Skeletal muscle cell (primary cell): ENCODE measurements at places on chromosomes 2 and 18.

DNA sequence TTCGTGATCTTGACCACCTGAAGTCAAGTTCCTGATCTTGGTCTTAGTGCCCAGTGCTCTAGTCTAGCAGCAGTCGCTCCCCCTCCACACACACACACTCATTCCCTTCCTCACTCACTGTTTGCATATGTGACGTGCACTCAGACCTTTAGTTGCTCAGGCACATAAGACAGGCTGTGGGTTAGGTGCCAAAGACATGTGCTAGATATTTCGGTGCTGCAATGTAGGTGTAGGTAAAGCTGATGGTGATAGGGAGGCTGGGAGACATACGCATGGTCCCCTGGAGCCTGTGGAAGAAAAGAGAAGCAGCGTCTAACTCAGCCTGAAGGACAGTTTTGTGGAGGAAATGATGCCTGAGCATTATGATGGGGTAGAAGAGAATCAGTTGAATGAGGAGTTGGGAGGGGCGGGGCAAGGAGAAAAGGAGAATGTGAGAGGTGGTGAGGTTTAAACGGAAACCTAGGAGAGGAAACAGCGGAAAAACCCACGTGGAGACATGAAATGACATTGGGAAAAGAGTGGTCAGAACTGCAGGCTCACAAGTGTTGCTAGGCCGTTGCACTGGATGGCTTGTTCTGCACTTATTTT lies 3.8 kb downstream of the TTC39C start:
- no peak for DNase-seq

- no peak for DNase-seq
Observed at GRCh38 chr2:150357770-150358467, 129.5 kb downstream of the RND3 start.

DNA sequence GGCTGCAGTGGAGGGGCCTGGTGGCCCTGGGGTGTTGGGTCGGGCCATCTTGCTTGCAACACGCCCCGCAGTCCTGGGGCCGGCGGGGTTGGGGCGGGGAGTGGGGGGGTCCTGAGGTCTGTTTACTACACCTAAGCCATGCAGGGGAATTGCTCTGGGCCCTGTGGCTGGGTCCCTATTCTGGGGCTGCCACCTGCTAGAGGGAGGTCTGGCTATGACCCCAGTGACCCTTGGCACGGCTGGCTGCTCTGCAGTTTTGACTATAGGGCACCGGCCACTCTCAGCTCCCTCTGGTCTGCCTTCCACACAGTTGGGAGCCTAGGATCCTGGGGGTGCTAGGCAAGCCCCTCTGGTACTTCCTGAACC lies 170.6 kb upstream of the GLI2 start:
- no peak for DNase-seq

DNA sequence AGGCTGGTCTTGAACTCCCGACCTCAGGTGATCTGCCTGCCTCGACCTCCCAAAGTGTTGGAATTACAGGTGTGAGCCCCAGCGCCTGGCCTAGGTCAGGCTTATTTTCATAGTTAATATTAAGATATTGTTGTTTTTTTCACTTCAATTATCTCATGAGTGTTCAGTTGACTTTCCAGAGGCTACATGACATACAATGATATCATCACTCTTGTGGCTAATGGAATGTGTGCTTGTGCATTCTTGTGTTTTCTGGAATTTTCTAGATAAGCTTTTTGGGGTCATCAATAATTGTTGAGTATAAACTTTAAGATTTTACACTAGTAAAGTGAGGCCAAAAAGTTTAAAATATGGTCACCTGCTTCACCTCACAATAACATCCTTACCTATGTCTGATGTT lies 180.9 kb downstream of the FIGN start:
- no peak for DNase-seq

DNA sequence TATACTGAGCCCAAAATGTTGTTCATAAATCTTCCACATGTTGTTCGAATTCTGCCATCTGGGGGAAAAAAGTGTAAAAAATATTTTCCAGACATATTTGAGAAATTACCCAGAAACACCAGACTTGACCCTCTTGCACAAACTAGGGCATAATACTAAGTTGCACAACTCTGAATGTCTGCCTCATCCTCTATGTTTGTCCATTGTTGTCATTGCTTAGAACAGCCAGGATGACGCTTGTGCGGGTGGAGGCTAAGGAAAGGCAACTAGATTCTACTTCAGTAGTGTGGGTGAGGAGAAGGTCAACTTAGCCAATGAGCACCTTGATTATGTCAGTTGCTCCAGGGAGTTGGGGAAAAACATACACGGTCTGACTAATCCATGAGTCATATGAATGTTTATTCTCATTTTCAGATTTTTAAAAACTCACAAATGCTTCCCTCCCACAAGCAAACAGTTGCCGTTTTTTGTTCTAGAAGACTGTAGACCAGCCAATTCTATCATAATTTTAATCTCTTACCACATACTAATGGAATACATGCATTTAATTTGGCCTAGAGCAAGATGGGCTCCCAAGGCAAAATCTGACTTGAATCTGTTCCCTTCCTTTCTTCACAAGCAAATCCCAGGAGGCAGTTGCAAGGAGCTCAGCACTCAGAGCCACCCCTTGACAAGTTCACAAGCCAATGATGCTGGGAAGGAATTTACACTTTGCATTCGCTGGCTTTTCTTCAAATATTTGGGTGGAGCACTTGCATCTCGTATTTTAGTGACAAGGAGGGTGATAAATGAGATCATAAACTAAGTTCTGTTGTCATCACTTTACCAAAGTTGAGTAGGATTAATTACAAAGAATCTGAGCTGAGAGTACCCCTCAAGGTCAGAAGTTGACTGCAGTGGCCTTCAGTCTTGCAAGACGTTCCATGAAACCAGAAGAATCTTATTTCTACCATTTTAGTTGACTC lies 163.2 kb upstream of the TWIST2 start:
- DNase-seq, result peak; percentile 99

DNA sequence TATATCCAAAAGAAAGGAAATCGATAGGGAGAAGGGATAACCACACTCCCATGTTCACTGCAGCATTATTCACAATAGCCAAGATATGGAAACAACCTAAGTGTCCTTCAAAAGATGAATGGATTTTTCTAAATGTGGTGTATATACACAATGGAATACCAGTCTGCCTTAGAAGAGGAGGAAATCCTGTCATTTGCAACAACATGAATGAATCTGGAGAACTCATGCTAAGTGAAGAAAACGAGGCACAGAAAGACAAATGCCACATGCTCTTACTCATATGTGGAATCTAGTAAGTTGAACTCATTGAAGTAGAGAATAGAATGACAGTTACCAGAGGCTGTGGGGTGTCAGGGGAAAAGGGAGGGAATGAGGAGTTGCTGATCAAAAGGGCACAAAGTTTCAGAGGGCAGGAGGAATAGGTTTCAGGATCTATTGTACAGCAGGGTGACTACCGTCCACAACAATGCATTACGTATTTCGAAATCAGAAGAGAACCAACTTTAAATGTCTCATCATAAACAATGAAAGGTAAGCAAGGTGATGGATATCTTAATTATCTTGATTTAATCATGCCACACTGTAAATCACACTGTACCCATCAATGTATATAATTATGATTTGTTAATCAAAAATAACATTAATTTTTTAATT lies 46.1 kb downstream of the SIGLEC15 start:
- no peak for DNase-seq

DNA sequence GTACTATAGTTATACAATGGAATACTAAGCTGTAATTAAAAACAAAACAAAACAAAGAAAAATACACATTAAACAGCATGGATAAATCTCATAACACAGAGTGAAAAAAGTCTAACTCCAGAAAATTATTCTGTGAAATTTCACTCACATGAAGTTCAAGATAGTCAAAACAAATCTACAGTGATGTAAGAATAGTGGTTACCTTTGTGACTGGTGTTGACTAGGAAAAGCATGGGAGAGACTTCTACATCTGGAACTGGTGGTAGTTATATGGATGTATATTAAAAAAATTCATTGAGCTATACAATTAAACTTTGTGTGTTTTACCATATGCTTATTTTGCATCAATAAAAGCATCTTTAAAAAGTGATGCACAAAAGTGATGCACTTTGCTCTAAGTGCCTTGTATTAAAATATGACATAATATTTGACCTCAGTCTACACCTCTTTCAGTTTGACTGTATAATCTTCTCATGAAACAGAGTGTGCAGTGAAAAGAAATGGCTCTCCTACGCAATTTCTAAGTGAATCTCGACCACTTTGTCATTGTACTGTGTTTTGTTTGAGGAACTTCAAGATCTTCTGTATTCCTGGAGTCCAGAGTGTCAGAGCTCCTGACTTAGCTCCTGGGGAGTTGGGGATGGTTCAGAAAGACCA lies 28.0 kb downstream of the STAT4 start:
- no peak for DNase-seq

GRCh38 chr2:239598011-239598731 lies 197.4 kb upstream of the HDAC4 start:
- no peak for DNase-seq

DNA sequence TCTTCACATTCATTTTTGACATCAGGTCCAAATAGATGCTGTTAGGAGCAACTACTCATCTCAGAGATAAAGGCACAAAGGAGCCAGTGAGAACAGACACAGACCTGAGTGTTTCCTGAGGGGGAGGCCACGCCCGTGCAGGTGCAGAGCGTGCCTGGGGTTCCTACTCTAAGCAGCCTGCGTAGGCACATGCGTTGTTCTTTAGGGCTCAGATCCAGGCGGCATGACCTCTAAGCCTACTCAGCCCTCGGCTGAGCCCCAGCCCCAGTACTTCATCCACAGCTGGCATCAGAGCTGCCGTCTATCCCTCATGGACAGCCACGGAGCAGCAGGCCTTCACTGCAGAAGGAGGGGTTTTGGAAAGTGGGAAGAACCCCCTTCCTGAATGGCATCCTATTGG lies 54.9 kb upstream of the PXDN start:
- no peak for DNase-seq

DNA sequence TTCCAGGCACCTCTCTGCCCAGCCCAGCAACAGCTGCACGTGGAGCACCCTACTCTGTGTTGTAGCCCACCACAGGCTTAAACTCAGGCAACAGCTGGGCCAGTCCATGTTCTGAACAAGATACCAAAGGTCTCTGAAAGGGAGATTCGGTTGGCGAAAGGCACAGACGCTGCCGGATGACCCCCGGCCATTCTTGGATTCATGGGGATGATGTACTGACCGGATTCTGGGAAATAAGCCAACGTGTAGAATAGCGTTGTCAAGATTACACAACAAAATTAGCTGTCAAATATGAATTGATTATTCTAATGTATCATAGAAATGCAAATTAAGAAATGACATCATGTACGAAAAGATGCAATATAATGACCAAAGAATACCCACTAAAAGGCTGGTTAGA lies 283.0 kb upstream of the PXDN start:
- no peak for DNase-seq

DNA sequence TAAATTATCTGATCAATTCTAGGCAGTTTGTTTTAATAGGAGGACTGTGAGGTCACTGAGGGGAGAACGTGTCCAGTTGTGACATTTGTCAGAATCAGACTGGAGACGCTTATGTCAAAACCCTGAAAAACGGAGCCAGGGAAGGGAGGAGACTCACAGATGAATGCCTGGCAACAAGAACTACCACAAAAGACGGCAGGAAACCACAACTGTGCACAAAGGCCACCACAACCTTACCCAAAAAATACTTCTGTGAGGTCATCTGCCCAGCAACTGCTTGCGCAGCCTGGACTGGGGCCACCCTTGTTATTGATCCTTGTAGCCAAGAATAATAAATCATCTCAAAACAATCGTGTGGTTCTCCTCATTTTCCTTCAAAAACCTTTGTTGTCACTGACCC lies 173.0 kb upstream of the ALKAL2 start:
- no peak for DNase-seq

- no peak for DNase-seq
Observed at GRCh38 chr2:212901604-212902275, 249.7 kb downstream of the IKZF2 start.

- DNase-seq, result peak; percentile 81
Observed at GRCh38 chr2:28683100-28683706, 68.4 kb upstream of the PPP1CB start.

DNA sequence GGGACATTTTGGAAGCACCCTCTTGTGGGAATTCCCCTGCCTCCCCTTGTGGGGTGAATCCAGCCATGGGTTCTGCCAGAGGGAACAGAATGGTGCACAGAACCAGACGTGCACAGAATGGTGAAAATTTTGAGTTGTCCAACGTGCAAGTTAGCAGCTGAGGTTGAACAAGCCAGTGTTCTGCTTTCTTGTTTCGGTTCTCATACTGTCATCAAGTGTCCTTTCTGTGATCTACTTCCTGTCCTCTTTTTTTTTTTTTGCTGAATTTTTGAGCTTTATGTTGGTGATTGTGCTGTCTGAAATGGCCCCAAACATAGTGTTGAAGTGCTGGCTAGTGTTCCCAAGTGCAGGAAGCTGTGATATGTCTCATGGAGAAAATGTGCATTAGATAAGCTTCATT lies 21.5 kb upstream of the REEP1 start:
- no peak for DNase-seq

GRCh38 chr18:76838182-76838581 lies 15.8 kb downstream of the ZNF236 start:
- DNase-seq, result no peak

- no peak for DNase-seq
Observed at GRCh38 chr2:138476940-138477339, 24.6 kb upstream of the SPOPL start.

DNA sequence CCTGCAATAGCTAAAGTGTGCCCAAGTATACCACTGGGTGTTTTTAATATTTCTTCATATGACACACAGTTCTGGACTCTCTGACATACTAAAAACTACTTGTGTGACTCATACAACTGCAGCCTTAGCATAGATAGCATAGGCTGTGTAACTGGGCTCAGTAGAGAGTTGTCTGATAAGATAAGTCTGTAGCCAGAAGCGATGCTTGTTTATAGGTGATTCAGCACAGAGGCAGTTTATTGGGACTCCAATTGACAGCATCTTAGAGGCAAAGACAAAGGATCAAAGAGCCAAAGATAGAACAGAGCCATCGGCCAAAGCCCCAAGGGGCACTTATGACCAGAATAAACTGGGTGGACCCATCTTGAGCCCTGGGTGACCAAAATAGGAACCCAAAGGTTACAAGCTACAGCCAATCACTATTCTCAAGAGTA lies 42.3 kb downstream of the AAK1 start:
- peak; percentile 38 for DNase-seq

DNA sequence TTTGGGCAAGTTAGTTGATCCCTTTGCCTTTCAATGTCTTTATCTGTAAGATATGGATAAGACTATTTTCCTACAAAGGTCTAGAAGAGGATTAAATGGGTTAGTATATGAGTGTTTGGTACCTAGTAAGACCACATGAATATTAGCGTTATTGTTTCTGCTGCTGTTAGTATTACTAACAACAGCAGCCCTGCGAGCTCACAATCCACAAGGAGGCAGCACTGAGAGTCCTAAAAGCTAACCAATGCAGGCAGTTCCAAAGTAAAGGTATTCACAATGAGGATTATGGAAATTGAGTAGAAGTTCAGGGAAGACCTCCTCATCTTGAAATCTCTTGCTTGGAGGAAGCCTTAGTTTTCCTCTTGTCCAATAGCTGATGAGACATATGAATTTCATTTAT lies 248.9 kb downstream of the TDRD15 start:
- DNase-seq, result no peak

- DNase-seq, result no peak
Observed at GRCh38 chr2:11478899-11479605, 13.1 kb upstream of the E2F6 start.
